ENCODE measurements at places on chromosomes 12 and 14. TPM values are rescaled to one million over a fixed set of nuclear protein-coding genes. Genes with fewer than 3 reads are reported as not detected.

DNA sequence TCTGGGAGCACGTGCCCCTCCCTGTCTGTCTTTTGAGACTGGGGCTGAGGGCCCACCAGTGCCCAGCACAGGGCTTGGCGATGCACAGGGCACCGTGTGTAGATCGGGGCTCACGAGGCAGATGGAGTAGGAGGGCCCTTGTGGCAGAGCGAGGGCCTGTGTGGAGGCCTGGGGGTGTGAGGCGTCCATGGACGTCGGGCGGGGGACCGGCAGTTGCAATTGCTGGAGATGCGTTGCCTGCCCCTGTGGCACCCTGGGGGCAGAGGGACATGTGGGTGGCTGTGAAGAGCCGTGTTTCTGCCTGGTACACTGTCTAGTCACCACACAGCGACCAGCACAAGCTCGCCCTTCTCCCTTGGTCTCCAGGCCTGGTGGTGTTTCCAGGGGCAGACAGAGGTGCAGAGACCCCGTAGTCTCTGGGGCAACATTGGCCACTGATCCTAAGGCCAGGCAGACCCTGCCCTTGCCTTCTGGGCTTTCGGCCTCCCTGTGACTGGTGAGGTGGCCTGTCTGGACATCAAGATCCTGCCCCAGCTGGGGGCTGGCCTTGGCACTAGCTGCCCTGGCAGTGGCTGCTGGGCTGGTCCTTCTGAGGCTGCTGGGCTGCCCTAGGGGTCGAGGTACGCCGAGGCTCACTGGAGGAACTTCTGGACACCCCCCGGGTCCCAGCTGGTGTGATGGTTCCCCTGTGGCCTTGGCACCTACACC lies 14.5 kb downstream of the KIF26A start:
- no peak overlapping the region for H3K4me3 ChIP-seq
- no peak overlapping the region for H3K27ac ChIP-seq
- no peaks in the 10 kb centered on the region for H3K36me3 ChIP-seq

KRT80 gene
- total RNA-seq = not detected

CCDC196 gene
- not detected for total RNA-seq

ZBTB25 gene
- total RNA-seq = 22.6 TPM
